ENCODE measurements at places on chromosomes 12 and 14.
A peak's percentile ranks its signal among the peaks of the same experiment; 100 is the strongest.

- no peaks in the 10 kb centered on the region for H3K27me3 ChIP-seq
- no peak for DNase-seq
- no peak overlapping the region for H3K27ac ChIP-seq
- peaks cover 8% of the 10 kb centered on the region for H3K4me1 ChIP-seq
- no peaks in the 10 kb centered on the region for H3K36me3 ChIP-seq
Observed at GRCh38 chr14:56202256-56202655, 84.0 kb downstream of the PELI2 start.

DNA sequence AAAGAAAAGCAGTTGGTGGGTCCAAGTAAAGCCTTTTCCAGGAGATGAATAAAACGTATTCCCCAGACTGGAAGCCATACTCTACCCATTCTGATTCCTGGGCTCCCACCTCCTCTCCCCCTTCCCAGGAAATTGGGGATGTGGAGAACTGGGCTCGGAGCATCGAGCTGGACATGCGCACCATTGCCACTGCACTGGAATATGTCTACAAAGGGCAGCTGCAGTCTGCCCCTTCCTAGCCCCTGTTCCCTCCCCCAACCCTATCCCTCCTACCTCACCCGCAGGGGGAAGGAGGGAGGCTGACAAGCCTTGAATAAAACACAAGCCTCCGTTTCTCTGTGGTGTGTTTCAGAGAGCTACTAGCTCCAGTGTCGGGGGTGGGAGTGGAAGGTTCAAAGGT is 822 bp upstream of the RDH5 start:
- peaks cover 64% of the 10 kb centered on the region for H3K4me1 ChIP-seq
- H3K36me3 ChIP-seq: no peaks in the 10 kb centered on the region
- no peak for DNase-seq
- H3K27ac ChIP-seq: peak overlapping the region; percentile 22

DNA sequence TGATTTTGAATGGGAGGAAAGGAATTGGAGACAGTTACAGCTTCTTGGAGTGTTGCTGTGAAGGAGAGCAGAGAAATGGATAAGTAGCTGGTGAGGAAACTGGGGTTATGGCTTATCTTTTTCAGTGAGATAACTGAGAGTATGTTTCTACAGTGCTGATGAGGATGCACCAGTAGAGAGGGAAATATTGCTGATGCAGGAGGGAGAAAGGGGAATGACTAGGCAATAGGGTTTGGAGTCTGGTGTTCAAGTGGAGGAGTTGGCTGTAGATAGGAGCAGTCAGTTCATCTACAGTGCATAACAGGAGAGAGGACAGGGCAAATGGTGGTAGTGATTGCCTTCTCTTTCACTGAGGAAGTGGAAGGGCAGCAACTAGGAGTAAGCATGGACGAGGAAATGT is 33.0 kb downstream of the SPATS2 start:
- no peak for DNase-seq
- H3K27ac ChIP-seq: no peak overlapping the region
- H3K4me1 ChIP-seq: no peaks in the 10 kb centered on the region
- no peaks in the 10 kb centered on the region for H3K27me3 ChIP-seq
- H3K4me3 ChIP-seq: no peak overlapping the region
- no peaks in the 10 kb centered on the region for H3K36me3 ChIP-seq

DNA sequence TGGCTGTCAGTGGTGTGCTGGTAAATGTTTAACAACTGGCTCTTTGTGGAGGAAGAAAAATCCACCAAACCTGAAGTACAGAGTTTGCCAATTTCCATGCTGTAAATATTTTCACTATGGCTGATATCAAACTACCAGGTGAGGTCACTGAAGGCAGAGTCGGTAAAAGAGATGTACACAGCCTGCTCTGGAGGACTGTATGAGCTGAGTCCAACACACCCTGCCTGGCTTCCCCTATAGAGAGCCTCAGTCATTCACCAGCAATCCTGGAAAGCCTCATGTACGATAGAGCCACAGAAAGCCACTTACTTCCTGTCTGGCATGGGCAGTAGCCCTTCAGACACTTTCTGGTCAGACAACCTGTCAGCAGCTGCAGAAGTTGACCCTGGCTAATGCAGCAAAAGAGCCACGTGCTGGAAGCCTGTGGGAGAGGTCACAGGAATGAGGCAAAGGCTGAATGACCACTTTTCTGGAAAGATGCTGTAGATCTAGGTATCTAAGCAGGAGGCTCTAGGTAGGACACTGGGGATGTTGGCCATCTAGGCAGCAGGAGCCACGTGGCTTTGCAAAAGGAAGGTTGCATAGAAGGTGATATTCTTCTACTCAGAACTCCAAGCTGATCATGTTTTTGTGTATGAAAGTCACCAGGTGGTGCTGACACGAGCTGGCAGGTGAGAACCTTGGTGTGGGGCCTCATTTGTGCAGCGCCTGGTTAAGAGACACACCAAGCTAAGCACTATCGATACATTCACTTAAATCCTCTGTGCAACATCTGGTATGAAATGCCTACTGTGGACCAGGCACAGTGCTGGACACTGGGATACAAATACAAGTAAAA is 553.9 kb downstream of the VRK1 start:
- no peak overlapping the region for H3K4me3 ChIP-seq
- H3K27ac ChIP-seq: no peak overlapping the region
- no peaks in the 10 kb centered on the region for H3K4me1 ChIP-seq
- H3K27me3 ChIP-seq: no peaks in the 10 kb centered on the region

- DNase-seq: no peak
- H3K4me1 ChIP-seq: no peaks in the 10 kb centered on the region
- H3K27me3 ChIP-seq: no peaks in the 10 kb centered on the region
- no peaks in the 10 kb centered on the region for H3K36me3 ChIP-seq
- H3K27ac ChIP-seq: no peak overlapping the region
Observed at GRCh38 chr12:14314801-14315200, 50.7 kb upstream of the ATF7IP start.

DNA sequence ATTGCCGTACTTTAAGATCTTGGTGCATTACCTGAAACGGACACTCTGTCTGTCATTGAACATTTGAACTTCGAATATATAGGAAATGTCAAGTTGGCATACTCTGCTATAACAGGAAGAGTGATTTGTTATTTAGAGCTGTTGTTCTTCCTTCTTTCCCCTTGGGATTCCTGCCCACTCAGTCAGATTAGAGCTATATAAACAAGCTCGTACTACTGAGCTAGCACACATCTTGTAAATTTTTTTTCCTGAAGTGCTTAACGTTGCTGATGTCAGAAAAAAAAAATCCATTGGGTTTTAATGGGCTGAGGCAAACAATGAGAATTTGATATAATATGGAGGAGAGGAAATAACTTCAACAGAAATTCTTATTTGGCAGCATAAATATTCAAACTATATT is 26.8 kb downstream of the RGS6 start:
- DNase-seq: no peak
- no peak overlapping the region for H3K27ac ChIP-seq
- H3K4me1 ChIP-seq: no peaks in the 10 kb centered on the region

DNA sequence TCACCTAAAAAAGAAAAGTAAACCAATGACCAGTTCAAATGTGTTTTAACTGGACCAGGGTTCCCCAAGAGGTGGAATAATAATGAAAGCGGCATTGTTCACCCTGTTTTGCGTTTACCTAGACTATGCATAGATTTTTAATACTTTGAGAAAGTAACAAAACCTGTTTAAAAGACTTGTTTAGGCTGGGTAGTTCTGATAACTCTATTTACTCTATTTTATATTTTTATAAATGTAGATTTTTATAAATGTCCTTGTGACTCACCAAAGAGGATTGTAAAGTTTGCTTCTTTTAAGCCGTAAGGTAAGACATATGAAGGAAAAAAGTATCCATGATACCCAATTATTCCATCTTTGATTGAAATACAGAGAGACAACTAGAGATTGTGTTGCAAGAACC is 288.0 kb upstream of the NPAS3 start:
- no peaks in the 10 kb centered on the region for H3K36me3 ChIP-seq
- H3K4me1 ChIP-seq: no peaks in the 10 kb centered on the region
- no peak overlapping the region for H3K27ac ChIP-seq
- no peak for DNase-seq
- H3K27me3 ChIP-seq: no peaks in the 10 kb centered on the region

- no peaks in the 10 kb centered on the region for H3K4me1 ChIP-seq
- H3K36me3 ChIP-seq: no peaks in the 10 kb centered on the region
- H3K4me3 ChIP-seq: no peak overlapping the region
Observed at GRCh38 chr12:28040246-28040645, 67.7 kb upstream of the PTHLH start.

GRCh38 chr12:2555487-2556082 is 239.2 kb upstream of the FKBP4 start:
- H3K4me1 ChIP-seq: no peaks in the 10 kb centered on the region
- no peaks in the 10 kb centered on the region for H3K36me3 ChIP-seq
- no peak for DNase-seq
- H3K27ac ChIP-seq: no peak overlapping the region
- H3K4me3 ChIP-seq: no peak overlapping the region
- no peaks in the 10 kb centered on the region for H3K27me3 ChIP-seq

DNA sequence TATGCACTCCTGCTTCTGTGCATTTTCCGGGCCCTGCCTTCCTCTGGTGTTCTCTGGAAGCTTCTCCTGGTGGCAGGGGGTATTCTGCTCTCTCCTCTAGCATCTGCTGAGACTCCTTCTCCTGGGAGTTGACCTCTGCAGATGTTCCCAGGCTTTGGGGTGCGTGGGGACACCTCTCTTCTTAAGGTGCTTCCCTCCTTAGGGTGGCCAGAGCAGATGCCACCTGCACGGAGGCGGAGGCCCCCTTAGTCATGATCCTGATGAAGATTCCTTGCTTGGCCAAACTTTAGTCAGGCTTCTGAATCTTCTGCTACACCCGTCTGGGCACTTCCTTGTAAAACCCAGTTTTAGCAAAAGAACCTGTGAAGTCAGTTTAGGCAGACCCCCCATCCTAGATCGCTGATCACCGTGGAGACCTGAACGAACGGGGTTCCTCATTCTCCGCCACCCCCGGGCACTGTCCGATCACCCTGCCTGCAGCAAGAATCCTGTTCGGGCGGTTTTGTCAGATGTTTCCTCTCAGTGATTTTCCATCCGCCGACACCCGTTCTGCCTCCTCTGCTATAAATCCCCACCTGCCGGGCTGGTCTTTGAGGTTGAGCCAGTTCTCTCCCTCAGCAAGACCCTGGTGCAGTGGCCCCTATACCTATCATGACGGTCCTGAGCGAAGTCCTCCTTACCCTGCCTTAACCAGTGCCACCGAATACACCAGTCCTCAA is 111.9 kb downstream of the CALM1 start:
- H3K27me3 ChIP-seq: no peaks in the 10 kb centered on the region
- no peak for DNase-seq
- H3K27ac ChIP-seq: no peak overlapping the region
- no peak overlapping the region for H3K4me3 ChIP-seq
- no peaks in the 10 kb centered on the region for H3K36me3 ChIP-seq
- peaks cover 6% of the 10 kb centered on the region for H3K4me1 ChIP-seq

DNA sequence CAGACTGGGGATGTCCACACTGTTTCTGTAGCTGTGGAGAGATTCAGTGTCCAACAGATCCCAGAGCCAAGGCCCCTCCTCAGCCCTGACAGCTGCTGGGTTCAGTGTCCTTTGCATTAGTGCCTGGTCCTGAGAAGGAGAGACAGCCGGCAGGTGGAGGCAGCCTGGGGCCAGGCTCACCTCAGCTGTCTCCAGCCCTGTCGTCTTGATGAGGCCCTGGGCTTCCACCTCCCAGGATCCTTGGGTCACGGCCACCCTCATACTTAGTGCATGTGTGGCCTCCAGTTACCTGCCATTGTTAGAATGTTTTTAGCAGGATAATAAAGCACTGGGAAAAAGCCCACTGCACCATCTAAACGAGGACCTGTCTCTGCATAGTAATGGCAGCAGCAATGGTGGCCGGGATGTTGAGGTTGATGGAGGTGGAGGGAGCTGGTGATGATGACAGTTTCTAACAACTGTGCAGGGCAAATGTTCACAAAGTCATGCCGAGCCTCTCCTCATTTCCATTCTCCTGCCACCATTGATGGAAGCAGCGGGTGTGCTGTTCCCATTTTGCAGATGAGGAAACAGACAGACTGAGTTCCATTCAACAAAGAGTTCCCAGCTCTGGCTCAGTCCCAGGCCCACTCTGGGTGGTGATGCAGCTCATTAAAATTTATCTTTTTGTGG is 17.7 kb downstream of the ASB2 start:
- H3K36me3 ChIP-seq: no peaks in the 10 kb centered on the region
- H3K4me1 ChIP-seq: no peaks in the 10 kb centered on the region
- DNase-seq: no peak
- H3K27ac ChIP-seq: no peak overlapping the region

DNA sequence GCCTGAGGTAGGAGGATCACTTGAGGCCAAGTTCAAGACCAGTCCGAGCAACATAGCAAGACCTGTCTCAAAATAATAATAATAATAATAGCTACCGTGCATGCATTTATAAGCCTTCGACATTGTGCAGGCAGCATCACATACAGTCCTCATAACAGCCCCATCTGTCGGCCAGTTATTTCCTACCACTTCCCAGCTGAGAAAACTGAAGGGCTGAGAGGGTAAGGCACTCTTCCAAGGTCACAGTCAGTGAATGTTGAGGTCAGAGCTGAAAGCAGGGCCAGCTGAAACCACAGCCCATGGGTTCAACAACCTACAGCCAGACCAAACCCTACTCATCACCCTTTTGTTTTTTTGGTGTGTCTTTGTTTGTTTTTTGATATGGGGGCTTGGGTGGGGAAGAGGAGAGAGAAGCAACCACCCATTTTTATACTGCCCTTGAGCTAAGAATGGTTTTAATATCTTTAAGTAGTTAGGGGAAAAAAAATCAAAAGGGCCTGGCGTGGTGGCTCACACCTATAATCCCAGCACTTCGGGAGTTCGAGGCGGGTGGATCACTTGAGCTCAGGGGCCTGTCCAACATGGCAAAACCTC is 16.8 kb upstream of the ITPK1 start:
- no peak overlapping the region for H3K27ac ChIP-seq
- H3K36me3 ChIP-seq: no peaks in the 10 kb centered on the region
- H3K4me3 ChIP-seq: no peak overlapping the region
- H3K27me3 ChIP-seq: no peaks in the 10 kb centered on the region

GRCh38 chr12:129540954-129541353 is 362.9 kb downstream of the TMEM132D start:
- H3K27ac ChIP-seq: no peak overlapping the region

GRCh38 chr14:76426161-76426696 is 50.3 kb downstream of the ESRRB start:
- no peak overlapping the region for H3K4me3 ChIP-seq
- no peak for DNase-seq
- no peaks in the 10 kb centered on the region for H3K36me3 ChIP-seq
- H3K4me1 ChIP-seq: no peaks in the 10 kb centered on the region

GRCh38 chr12:91529829-91530228 is 347.2 kb upstream of the DCN start:
- DNase-seq: no peak
- H3K4me1 ChIP-seq: no peaks in the 10 kb centered on the region
- no peak overlapping the region for H3K4me3 ChIP-seq
- no peaks in the 10 kb centered on the region for H3K36me3 ChIP-seq
- H3K27me3 ChIP-seq: no peaks in the 10 kb centered on the region

- no peaks in the 10 kb centered on the region for H3K4me1 ChIP-seq
- DNase-seq: no peak
- no peak overlapping the region for H3K27ac ChIP-seq
- H3K4me3 ChIP-seq: no peak overlapping the region
- H3K27me3 ChIP-seq: no peaks in the 10 kb centered on the region
Observed at GRCh38 chr12:100927826-100928225, 133.2 kb downstream of the ANO4 start.
